Left hindlimb (tissue), 1 donor: ENCODE measurements at places on chromosomes 16 and 17.
A peak's percentile ranks its signal among the peaks of the same experiment; 100 is the strongest.

- DNase-seq, result no peak
Observed at GRCh38 chr17:73929860-73930430, 273.5 kb upstream of the RPL38 start.

DNA sequence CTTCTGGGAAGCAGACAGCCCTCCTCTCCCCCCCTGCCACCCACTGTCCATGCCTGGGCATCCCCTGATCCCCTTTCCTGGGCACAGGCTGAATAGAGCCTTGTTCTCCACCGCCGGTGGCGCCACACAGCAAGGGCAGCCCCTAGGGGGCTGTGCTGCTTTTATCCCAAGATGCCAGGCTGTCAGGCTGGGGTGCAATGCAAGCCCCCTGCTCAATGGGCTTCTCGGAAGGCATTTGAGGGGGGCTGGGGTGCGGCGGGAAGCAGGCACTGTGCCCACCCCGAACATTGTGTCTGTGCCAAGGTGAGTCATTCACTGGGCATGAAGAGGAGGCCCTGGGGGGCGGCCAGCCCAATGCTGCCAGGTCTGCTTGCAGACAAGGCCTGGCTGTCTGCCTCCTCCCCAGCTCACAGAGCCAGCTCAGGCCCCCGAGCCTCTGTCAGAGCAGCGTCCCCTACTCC lies 1.5 kb upstream of the GFAP start:
- DNase-seq, result peak; percentile 69

DNA sequence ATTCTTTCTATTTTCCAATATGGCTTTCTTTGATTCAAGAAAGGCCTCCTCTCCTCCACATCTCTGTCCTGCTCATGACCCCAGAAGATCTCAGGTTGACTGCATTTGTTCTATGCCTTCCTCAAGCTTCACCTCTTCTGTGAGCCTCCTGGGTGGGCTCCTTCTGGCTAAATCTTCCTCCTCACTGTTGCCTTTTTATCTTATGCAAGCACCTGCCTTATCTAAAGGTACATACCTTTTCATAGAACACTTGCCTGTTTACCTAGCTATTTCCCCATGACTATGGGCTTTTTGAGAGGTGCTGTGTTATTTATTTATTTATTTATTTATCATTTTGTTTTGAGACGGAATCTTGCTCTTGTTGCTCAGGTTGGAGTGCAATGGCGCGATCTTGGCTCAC lies 81.1 kb downstream of the UTP18 start:
- no peak for DNase-seq

DNA sequence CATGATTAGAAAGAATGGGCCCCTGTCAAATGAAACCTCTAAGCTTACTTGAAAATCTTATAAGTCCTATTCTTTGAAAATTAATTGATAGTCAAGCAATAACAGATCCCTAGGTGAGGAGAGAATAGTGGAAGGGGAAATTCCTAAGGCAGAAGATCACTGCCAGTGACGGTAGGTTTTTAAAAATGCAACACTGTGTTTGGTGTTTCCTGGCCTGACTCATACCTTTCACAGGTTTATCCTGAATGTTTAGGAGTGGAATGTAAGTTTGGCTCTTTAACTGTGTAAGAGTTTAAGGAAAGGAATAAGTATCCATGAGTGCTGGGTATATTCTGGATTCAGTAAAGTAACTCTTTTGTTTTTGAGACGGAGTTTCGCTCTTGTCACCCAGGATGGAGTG lies 23.8 kb downstream of the HAPSTR1 start:
- DNase-seq, result no peak

- DNase-seq, result no peak
Observed at GRCh38 chr17:57481910-57482391, 225.6 kb downstream of the MSI2 start.

DNA sequence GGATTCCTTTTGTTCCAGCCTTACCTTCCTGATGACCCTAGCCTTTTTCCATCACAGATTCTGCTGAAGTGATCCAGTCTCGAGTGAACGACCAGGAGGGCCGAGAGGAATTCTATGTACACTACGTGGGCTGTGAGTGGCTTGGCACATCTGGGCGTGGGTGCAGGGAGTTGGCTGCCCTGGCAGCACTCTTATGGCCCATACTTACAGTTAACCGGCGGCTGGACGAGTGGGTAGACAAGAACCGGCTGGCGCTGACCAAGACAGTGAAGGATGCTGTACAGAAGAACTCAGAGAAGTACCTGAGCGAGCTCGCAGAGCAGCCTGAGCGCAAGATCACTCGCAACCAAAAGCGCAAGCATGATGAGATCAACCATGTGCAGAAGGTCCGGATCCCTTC lies 2.7 kb downstream of the KAT8 start:
- DNase-seq, result peak; percentile 16

GRCh38 chr16:66432429-66432828 lies 5.3 kb downstream of the BEAN1 start:
- no peak for DNase-seq

GRCh38 chr16:87207509-87207908 lies 109.7 kb downstream of the C16orf95 start:
- peak; percentile 56 for DNase-seq

DNA sequence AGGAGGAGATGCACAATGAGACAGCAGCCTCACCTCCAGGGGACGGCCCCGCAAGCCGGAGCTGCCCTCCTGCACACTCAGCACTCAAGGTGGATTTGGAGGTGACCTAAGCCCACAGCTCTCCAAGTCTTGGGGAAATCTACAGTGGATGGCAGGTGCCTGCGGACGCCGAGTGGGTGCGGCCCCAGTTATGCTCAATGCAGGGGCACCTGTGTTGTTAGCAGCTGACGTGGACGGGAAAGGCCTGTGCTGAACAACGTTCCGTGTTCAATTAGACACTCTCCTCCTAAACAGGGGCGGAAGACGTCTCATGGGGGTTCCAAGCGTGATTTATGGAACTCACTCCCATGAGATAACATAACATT lies 22.0 kb upstream of the METRNL start:
- no peak for DNase-seq

DNA sequence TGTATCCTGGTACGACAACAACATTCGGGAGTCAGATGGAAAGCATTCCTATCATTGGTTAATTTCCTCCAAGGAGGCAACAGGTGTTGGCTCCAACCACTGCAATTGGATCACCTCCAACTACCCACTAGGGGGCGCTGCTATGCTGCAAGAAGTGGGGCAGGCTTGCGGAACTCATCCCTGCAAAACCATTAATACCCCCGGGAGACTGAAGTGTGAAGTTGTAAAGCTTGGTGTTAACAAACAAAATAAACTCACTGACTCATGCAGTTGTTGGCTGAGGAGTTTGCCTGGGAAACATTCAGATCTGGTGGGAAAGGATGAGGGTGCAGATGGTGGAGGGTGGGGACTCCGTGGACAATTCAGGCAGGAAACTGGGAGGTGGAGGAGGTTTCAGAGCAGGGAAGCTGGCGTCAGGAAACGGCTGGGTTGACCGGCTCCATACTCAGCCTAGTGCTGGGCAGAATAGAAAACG lies 84.9 kb downstream of the HS3ST2 start:
- DNase-seq, result peak; percentile 55

DNA sequence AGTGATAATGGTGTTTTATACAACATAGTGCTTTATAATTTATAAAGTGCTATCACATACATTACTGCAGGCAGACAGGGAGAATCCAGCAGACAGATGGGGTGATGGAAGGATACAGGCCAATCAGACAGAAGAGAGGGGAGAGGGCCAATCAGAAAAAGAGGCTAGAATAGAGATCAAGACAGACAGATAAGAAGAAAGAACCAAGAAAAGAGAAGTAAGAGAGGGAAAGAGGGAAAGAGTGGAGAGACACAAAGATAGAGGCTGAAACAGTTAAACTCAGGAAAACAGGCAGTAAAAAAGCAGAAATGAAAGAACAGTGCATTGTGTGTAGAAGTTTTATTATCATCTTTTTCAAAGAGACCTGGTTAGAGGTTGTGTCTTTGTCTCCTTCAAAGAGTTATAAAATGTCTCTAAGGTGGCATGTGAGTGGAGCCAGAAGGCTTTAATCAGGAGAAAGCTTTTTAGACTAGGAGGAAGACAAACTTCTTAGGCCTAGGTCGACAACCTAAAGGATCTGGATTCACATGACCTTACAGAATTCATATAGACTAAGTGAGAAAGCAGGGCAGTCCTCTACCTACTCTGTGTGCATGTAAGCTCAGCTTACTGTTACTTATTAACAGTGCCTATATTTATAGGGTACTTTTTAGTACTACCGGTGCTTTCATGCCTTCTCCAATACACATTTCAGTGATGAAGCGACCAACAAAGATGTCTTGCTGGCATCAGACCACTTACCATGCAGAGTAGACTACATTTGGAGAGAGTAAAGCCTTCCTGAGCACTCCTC lies 8.3 kb upstream of the CHD3 start:
- no peak for DNase-seq

GRCh38 chr17:29683481-29683880 lies 60.8 kb upstream of the CORO6 start:
- no peak for DNase-seq

DNA sequence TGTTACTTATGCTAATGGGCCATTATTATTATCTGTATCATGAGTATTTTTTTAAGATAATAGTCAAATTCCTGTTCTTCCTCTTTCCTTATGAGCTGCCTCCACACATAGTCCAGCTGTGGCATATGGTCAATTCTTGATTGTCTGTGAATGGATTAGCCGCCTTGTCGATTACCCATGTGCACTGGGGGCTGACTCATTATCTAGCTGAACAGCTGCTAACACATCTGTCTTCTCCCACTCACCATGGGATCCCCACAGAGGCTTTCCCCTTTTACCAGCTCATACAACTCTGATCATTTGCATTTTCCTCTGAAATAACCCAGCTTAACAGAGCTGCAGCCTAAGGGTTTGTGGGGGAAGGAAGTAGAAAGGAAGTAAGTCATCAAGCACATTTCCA lies 915.0 kb downstream of the CDH11 start:
- no peak for DNase-seq

GRCh38 chr17:67475161-67475937 lies 98.3 kb downstream of the PITPNC1 start:
- DNase-seq, result peak; percentile 76

GRCh38 chr17:58917228-58917627 lies 161.6 kb downstream of the PPM1E start:
- no peak for DNase-seq

DNA sequence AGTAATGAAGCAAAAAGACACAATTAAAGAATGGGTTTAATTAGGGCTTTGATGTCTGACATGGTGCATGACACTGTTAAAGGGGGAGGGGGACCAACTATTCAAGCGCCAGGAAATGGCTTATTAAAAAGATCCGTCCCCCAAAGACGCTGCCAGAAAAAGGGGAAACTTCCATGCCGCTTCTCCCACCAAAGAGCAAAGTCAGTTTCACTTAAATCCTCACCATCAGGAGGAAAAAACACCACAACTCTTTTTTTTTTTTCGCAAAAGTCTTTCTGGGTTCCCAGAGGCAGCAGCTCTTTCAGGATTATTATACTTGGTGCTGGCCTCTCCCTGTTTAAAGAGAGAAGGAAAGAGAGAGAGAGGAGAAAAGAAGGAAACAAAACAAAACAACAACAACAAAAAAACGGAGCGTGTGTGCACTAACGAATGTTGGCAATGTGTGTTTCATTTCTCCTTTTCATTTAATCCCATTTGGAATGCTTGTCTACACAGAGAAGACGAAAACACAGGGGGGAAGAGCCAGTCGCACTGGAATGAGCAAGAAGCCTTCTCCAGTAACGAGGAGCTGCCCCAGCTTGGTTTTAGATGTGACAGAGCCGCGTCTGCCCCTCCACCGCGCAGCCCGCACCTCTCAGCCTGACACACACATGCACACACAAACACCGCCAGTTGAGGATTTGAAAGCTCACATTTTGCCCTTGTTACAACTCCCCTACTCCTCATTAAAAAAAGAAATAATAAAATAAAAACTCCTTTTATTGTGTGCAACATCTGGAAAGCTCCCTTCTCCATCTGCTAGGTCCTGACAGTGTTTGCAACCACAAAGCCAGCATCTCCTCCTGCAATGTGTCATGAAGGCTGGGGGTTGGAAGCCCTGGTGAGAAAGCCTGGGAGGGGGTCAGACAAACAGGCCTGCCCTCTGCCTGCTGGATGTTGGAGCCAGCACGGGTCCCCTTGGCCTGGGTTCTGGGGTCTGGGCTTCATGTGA lies 32.7 kb upstream of the AXIN2 start:
- peak; percentile 43 for DNase-seq
